ENCODE measurements at places on chromosomes 1 and 21.

DNA sequence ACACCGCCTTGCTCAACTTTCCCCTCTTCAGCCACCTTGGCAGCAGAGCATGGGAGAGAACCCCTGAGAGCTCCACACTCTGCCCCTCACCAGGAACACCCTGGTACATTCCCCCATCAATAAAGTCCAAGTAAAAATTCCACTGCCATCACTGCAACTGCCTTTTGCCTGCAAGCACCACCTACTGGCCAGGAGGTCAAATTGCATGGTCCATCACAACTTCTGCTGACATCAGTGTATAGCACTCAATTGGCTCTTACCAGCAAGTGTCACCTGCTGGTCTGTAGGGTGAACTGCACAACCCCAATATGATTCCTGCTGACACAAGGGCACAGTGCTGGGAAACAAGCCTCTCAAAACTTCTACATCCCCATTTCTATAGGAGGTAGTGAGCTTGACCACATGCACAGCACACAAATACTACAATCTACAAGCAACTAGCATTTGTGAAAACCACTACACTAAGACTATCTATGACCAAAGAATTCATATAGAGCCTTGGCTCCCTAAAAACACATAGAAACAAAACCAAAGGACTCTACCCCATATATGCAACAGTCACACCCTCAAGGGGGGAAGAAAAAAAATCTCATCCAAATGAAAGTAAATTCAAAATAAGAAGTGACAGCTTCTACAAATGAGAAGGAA lies 69.2 kb downstream of the FASLG start:
- no peak for DNase-seq

DNA sequence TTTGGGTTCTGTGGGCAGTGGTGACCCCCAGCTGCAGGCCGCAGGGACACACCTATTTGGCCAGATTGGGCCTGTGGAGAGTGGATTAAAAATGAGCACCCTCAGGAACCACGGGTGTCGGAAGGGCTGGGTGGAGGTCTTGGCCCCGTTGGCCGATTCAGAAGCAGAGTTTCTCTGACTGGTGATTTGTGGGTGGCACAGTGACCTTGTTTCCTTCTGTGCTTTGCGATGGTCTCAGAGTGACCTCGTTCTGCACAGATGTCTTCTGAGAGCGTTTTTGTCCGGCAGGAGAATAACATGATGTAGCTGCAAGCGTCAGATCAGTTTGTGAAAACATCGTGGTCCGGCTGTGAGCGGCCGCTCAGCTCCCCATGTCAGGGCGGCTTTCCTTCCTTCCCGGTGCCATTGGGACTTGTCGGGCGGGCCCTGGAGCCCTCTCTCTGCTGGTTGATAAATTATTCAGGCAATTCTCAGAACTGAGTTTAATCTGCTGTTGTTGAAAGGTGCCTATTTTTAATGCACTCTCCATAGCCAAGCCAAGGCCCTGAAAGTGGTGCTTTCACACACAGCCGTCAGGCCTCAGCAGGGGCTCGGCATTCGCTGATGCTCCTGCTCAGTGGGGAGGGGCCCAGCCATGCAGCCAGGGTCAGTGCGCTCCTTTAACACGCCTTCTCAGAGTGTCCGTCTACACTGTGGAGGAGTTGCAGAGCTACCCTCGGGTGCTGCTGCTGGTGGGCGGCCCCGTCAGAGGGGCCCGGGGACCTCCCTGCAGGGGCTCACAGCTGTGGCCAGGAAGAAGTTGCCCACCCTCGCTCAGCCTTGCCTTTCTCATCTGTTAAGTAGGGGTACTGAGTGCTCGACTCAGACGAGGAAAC lies 26.8 kb downstream of the TRPM2 start:
- DNase-seq, result no peak

DNA sequence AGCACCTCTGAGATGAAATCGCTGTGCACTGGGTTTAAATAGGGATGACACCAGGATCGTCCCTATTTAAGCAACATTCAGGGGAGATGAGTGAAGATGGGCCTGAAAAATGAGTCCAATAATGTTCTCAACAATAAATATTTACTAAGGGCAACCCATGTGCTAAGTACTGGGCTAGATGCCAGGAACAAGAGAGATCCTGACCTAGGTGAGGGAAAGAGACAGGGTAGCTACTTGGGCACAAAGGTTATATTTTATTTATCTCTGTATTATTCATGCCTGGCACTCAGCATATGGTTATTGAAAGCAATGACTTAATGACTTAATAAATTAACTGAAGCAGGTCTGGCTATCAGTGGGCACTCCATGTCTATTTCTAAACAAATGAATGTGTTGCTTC lies 27.4 kb upstream of the AVPR1B start:
- DNase-seq, result no peak

DNA sequence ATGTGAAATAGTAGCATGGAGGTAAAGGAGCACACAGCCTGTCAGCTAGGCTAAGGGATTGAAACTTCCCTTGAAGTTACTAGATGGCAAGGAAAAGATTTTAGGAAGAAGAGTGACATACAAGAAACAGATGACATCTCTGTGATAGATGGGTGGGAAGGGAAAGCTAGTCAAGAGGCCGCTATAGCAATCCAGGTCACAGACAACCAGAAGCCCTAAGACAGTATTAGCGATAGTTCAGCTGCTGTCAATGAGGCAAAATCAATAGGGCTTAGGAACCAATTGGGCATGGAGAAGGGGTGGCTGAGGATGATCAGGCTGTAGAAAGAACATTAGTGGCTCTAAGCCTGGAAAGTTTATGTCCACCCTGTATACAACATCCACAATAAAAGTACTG lies 111.1 kb downstream of the GLUL start:
- no peak for DNase-seq

DNA sequence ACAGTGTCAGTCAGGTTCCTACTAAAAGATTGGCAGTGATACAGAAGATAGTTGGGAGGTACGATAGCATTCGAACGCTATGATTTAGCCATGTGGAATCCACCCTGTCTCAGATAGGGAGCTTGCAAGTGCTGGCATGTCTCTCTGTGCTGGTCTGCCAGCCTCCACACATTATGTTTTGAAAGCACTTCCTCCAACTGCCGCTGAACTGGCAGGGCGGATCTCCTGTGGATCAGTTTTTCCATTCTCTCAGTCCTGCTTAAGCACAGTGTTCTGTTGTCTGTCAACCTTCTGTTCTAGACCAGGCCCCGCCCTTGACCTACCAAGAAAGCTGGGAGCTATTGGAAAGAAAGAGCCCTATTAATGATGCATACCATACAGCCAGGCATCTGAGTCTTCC lies 65.5 kb upstream of the PALMD start:
- DNase-seq, result no peak

- no peak for DNase-seq
Measured at GRCh38 chr1:56844545-56845136, 10.0 kb upstream of the C8A start.

GRCh38 chr1:246157516-246157915 lies 349.6 kb downstream of the SMYD3 start:
- no peak for DNase-seq

DNA sequence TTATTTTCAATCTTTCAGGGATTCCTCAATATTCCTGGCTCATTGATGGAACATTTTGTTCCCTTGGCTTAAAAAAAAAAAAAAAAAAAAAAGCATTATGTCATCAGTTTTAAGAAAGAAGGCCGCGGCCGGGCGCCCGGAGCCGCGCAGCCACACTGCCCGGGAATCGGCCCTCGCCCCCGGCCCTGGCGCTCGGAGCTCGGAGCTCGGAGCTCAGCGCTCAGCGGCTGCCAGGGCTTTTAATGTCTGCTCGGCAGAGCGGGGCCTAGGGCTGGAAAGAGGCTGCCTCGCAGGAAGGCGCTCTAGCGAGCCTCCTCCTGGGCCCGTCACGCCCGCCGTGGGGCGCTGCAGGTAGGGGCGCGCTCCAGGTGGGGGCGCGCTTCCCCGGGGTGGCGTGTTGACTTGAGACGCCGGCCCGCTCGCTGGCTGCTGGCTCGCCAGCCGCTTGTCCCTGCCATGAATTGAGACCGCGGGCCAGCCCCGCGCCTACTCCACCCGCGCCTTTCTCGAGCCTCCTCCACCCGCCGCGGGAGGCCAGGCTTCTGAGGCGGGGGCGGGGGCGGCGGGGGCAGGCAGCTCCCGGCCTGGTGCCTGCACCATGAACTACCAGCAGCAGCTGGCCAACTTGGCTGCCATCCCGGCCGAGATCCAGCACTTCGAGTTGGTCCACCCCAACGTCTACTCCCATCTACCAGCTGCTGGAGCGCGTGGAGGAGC lies 5.4 kb upstream of the TDRD5 start:
- DNase-seq, result no peak

DNA sequence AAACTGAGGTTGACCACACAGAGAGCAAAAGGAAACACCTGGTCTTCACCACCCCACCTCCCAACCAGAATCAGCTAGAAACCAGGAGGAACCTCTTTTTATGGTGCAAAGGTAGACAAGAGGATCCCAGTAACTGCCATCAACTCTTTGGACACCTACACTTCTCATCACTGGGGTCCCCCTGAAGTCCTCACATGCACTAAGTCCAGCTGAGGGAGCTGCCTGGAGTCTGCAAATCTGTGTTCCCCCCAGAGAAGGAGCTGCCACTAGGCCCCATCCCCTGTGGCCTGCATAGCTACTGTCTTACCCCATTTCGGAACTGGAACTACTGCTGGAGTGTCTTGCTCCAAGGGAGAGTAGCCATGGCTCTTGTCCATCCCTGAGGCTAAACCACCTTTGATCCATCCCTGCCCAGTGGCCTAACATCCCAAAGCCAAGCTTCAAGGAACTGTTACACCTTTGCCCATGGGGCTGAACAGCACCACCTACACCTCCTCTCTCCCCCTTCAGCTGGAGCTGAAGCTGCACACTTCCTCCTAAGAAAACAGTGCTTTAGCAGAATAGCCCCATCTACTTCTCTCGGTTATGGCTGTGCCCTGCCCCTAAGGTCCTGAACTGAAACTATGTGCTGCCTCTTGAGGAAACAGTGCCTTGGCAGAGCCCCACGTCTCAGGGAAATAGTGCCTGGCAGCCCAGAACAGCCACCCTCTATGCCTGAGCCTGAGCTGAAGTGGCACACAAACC lies 85.4 kb upstream of the CD53 start:
- DNase-seq, result no peak

DNA sequence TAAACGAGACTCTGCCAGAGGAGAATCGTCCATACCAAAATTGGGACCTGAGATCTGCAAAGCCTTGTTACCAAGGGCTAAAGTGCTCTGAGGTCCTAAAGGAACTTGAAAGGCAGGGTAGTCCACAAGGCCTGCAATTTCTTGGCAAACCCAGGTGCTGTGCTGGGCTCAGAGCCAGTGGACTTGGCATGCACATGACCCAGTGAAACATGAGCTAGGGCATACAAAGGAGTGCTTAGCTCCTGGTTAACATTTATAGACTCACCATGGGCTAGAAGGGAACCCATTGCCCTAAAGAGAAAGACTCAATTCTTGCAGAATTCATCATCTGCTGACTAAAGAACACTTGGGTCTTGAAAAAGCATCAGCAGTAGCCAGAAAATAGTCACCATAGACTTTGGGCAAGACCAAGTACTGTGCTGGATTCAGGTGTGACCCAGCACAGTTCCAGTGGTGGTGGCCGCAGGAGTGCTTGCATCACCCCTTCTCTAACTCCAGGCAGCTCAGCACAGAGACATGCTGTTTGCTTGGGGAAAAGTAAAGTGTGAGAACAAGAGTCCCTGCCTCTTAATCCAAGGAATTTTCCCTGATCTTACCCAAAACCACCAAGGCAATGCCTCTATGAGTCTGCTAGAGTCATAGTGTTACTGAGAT lies 1069.4 kb upstream of the ADGRL2 start:
- no peak for DNase-seq

DNA sequence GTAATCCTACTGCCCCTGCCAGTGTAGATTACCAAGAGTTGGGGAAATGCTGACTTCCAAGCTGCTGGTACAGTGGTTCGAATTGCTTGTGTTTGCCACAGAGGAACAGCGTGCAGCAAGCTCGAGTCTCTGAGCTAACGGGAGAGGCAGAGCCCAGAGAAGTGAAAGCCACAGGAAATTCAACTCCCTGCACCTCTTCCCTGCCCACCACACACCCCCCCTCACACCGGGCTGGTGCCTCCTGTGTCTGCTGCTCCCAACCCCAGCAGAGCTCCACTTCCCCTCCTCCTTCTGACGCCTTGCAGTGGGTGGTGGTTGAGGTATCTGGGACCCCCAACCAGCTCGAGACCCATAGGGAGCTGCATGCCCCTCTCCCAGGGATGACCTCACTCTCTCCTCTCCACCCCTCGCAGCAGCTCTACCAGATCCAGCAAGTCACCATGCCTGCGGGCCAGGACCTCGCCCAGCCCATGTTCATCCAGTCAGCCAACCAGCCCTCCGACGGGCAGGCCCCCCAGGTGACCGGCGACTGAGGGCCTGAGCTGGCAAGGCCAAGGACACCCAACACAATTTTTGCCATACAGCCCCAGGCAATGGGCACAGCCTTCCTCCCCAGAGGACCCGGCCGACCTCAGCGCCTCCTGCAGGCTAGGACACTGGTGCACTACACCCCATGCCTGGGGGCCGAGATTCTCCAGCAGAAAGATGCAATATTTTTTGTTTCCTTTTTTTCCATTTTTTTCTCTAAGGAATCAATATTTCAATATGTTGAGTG lies 13.1 kb upstream of the KCNQ4 start:
- DNase-seq, result peak; percentile 67

DNA sequence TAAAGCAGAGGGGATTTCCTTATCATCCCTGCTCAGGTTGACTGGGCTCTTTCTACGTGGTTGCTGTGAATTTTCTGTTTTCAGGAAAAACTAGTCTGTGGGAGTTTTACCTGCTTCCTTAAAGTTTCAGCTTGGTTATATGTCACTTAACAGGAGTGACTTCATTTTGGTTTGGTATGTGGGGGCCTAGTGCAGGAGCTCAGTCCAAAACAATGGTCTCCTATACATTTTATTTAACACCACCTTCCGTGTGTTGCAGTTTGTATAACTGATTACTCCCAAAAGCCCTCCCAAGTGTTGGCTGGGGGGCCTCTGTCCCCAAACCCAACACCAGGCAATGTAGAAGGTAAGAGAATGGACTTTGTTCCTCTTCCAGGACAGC lies 5.3 kb downstream of the IL23R start:
- no peak for DNase-seq

DNA sequence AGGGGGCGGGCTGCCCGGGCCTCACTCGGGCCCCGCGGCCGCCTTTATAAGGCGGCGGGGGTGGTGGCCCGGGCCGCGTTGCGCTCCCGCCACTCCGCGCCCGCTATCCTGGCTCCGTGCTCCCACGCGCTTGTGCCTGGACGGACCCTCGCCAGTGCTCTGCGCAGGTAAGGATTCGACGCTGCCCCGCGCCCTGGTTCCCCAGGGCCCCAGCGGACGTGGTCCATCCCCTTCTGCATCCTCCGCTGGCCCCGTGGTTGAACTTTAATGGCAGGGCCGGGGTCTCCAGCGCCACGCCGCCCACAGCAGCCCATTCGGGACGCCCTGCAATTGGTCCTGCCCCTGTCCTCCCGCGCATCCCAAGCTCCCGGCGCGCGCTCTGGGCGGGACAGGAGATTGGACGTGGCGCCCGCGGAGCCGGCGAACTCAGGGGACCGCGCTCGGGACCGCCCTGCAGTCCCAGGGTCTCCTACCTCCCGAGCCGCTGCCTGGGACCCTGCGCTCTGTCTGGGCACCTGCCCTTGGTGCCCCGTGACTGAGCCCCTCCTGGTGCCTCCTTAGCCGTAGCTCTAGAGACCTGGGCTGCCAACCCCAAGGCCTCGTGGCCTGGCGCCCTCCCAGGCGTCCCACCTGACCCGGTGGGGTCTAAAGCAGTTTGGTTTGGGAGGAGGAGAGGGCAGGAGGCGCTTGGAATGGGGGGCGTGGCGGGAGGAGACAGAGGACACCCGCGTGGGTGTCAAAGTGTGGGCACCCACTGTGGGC lies at the start of gene ALPL:
Gene ALPL, plus strand, starts transcription at position 73 of the 762 bp plus-strand sequence. CDS start 44,659 bp downstream, outside the sequence.
- DNase-seq, result no peak

All from vagina (tissue), 2 donors.